ENCODE measurements at places on chromosomes 5 and 9.
A peak's percentile ranks its signal among the peaks of the same experiment; 100 is the strongest.

DNA sequence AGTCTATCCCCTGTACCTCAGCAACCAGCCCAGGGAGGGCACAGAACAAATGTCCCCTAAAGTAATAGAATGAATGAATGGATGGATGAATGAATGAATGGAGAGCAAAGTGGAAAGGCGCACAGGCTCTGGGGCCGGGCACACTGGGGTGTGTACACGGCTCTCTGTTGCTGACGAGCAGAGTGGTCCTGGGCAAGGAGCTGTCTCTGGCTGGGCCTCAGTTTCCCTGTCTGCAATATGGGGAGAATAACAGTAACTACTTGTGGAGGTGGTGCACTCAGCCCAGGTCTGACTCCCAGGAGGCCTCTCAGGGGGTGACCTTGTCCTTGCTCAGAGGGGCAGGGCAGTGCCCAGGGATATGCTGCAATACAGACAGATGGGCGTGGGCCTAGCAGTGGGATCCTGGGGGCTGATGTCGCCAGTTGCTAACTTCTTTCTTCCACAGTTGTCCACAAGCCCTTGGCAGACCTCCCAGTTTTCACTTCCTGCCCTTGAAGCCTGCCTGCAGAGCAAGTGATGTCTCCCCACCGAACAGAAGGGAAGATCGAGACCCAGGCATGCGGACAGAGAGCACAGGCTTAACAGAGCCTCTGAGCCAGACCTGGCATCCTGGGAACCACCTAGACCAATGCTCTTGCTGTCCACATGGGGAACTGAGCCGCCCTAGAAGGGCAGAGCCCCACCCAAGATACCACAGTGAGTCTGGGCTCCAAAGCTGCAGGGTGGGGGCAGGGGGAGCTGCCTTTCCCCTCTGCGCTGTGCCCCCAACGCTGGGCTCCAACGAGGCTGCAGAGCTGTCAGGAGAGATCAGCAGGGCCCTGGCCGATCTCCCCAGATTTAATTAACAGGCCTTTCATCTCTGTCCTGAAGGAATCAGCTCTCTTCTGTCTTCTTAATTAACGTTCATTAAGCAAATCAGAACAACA is 13.6 kb upstream of the LAMC3 start:
- DNase-seq, result no peak

DNA sequence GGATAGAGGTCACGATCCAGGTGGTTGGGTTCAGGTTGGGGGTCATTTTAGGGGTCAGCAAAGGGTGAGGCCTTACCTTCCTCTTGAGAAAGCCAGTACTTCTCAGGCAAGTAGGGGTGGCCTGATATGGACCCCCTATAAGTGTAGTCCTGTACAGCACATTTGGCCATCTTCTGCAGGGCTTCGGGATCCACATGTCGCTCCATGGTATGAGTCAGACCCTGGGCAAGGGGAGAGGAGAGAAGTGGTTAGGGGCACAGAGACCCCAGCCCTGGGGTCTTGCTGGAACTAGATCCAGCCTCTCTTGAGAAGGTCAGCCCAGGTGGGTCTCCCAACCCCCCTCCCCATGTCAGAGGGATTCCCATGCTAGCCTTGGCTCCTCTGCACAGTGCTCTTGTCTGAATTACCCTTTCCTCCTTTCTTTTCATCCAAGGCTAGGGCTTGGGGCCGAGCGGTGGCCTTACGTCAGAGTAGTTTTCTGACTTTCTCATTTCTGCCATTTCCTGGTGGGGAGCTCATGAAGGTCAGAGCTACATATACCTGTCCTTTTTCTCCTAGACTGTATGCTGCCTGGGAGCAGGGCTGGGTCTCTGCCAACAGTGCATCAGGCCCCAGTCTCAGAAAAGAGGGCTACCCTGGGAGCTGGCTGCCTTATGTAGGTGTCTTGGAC is 9.0 kb upstream of the MYORG start:
- no peak for DNase-seq

GRCh38 chr9:90801241-90801972 is at the start of gene SYK:
Gene SYK (plus strand): TSS chr9:90801819. CDS start chr9:90843899, 42,080 bp downstream.
- no peak for DNase-seq

- no peak for DNase-seq
These were observed 57.6 kb upstream of the HTR4 start for GRCh38 chr5:148711961-148712360.

DNA sequence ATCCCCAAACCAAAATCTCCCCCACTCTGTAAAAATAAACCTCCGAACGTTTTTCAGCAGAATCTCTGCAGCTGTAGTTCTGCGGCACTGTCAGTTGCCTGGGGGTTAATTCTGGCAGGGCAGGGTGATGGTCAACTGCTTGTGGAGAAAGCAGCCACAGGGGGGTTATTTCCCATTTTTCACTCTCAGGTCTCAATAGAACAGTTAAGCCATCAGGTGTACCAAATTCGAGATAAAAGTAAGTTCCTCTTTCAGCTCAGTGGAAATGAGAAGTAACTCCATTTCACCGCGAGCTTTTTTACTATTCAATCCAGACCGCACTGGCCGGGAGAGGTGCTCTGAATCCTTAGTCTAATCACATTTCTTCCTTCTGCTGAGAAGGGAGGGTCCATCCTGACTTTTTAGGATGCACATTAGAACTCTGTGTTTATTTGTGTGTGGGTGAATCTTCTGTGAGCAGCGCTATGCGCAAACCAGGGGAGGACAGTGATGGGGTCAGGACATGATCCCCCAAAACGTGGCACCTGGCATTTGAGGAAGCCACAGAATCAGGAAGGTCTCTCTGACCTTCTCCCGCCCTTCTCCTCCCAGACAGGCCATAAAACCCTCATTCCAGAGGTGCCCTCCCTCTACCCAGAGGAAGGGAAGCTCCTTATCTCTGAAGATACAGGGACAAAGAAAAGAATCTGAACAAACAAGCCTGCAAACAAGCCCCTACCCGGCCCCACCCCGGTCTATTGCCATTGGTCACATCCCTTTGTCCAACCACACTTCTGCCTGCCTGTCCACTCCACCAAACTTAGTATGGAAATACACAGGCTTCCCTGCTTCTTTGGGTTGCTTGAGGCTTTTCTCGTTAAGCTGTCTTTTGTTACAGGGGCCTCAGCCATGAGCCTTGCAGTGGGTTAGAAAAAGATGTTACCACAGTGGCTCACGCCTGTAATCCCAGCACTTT is 229.0 kb downstream of the ROR2 start:
- DNase-seq, result no peak

DNA sequence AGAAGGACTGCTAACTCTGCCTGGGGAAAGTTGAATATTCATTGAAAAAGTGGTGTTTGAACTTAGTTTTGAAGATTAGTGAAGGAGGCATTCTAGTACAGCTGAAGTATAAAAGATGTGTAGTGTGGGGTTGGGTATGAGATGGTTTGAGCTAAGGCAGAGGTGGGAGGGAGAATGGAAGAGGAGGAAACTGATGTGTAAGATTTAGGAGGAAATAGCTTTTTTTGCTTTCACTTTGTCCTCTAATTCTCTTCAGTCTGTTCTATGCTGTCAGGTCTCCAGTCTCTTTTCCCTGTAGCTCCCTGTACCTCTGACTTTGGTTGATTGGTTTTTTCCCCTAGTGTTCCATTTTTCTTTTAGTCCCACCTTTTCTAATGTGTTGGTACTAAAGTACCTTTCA is 9.0 kb downstream of the CREBRF start:
- no peak for DNase-seq

- no peak for DNase-seq
These were observed 1057.7 kb upstream of the DMAC1 start for GRCh38 chr9:8857068-8857925.

GRCh38 chr9:14961372-14962068 is 51.3 kb upstream of the FREM1 start:
- no peak for DNase-seq

GRCh38 chr9:95047452-95048224 is 269.9 kb downstream of the FANCC start:
- no peak for DNase-seq

GRCh38 chr9:84404095-84404686 is 63.6 kb upstream of the SLC28A3 start:
- no peak for DNase-seq

DNA sequence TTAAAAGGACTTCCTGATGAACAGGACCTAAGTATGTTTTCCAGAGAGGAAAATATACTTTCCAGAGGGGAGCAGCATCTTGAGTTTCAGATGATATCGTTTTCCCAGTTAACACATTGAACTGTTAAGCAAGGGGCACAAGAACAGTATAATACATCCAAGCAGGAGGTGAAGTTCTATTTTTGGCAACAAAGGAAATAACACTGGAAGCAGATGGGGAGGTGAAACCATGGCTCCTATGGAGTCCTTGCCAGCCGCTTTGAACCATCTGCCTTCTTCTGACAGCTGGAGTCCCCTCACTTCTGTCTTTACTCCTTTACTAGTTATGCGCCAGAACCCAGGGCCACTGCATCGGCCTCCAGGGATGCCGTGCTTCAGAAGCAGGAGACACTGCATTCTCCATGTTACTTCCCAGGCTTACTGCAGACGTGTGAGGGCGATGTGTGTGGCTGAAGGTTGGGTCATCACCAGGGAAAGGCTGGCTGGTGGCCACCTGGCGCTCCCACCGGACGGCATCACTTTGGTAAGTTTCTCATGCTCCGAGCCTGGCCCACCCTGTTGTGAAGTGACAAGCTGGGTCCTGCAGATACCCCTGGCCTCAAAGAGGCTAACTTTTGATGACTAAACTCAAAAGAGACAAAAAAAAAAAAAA is 77.8 kb downstream of the TTLL11 start:
- no peak for DNase-seq

DNA sequence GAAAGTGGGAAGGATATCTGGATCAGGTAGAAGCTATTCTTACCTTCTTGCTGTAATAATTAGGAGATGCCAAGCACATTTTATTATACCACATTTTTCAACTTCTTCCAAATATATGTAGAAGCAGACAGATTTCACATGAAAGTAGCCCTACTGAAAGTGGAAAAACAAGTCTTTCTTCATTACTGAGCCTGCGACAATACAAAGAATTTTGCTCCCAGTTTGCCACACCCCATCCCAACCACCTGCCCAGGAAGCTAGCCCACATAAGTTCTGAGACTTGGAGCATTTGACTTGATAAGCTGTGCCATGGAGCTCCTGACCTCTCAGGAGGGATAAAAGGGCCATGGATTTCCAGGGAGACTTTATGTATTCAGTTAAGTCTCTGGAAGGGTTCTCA is 249.1 kb upstream of the ADCY2 start:
- DNase-seq, result no peak

- no peak for DNase-seq
These were observed 148.6 kb upstream of the PPP1R26 start for GRCh38 chr9:135330685-135331590.

DNA sequence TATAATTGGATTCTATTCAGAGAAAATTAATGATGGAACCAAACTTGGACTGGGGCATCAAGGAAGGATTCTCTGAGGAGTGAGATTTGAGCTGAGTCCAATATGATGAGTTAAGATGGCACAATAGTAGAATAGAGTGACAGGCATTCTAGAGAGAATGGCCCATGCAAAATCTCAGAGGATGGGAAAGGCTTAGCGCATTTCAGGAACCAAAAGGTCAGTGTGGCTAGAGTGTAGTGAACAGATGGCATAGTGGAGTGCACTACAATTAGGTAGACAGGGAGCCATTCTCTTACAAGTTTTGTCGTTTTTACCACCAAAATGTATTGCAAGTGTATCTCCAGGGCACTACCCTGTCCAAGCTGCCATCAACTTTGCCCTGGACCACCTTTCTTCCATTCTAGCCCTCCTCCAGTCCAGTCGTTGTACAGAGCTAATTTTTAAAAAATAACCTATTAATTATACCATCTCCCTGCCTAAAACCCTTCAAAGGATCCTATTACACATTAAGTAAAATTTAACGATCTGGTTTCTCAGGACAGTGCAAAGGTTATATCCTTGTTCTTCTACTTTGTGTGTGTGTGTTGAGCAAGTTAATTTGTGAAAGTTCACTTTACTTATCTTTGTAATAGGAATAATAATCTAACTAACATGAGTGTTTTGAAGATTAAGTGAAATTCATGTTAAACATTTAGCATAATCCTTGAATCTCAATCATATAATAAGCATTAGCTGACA is 211.7 kb downstream of the COMMD10 start:
- no peak for DNase-seq

DNA sequence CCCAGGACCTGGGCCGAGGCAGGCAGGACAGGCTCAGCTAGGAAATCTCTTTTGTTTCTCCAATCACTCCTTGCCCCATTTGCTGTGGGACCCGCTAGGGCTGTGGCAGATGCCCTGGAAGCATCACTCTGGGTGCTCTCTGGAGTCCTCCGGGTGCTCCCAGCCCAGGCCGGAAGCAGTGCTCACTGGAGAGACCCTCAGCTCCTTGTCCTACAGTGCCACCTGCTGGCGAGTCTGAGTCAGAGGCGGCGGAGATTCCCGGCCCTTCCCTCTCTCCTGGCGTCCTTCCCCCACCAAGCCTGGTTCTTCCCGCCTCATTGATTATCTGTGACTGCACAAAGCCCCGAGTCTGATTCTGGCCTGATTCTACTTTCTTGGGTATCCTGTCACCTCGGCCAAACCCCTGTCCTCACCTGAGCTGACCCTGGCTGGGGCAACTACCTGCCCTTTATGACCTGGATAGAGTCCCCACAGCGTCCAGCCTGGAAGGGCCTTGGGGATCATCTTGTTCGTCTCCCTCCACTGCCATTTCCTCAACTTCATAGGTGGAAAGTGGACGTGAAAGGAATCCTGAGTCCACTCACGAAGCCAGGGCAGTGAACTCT is 7.3 kb upstream of the BARHL1 start:
- peak; percentile 35 for DNase-seq

DNA sequence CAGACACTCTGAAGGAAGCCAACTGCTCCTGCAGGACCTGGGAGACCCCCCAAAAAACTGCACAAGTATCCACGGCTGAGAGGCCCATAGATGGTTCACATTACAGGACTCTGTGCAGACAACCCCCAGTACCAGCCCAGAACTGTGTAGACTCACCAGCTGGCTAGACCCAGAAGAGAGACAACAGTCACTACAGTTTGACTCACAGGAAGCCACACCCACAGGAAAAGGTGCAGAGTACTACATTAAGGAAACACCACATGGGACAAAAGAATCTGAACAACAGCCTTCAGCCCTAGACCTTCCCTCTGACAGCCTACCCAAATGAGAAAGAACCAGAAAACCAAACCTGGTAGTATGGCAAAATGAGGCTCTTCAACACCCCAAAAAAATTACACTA is 281.2 kb upstream of the RGMB start:
- DNase-seq, result no peak

DNA sequence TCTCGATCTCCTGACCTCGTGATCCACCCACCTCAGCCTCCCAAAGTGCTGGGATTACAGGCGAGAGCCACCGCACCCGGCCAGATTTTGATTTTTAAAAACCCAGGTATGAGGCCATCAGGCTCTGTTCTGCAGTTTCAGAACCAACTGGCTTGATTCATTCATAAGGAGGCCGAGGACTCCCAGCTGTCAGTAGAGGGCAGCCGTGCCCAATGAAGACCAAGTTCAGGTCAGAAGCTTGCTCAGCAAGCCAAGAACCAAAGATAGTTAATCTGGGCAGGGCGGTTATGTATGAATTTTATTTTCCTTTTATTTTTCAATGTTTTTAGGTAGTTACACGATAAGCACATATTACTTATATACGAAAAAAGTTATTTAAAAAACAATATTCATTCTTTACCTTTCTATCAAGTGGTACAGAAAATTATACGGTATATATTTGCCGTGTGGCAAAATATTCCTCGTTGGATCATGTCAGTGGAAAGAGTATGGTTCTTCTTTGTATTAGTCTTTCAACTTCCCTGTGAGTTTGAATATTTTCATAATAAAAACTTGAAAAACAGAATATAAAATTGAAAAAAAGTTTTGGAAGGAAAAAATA is 18.0 kb downstream of the MGAT1 start:
- DNase-seq, result peak; percentile 48

GRCh38 chr9:30534896-30535295 is 1849.5 kb upstream of the ACO1 start:
- DNase-seq, result no peak

- DNase-seq, result no peak
These were observed 69.7 kb upstream of the NEURL1B start for GRCh38 chr5:172571413-172571812.
